HAP-1 (cell line): ENCODE measurements at places on chromosomes 12 and 14.
A peak's percentile ranks its signal among the peaks of the same experiment; 100 is the strongest.

GRCh38 chr12:19575337-19576243, 136.3 kb downstream of the AEBP2 start:
- DNase-seq = peak; percentile 42

GRCh38 chr12:115871714-115872113, 405.8 kb downstream of the MED13L start:
- DNase-seq = peak; percentile 59

- DNase-seq = peak; percentile 61
These were observed 128.0 kb downstream of the NDUFA12 start for GRCh38 chr12:94875525-94875924.

GRCh38 chr12:47650469-47650868, 55.4 kb downstream of the RPAP3 start:
- DNase-seq = no peak

- DNase-seq = no peak
These were observed 85.5 kb downstream of the ADGRD1 start for GRCh38 chr12:131038961-131039950.

DNA sequence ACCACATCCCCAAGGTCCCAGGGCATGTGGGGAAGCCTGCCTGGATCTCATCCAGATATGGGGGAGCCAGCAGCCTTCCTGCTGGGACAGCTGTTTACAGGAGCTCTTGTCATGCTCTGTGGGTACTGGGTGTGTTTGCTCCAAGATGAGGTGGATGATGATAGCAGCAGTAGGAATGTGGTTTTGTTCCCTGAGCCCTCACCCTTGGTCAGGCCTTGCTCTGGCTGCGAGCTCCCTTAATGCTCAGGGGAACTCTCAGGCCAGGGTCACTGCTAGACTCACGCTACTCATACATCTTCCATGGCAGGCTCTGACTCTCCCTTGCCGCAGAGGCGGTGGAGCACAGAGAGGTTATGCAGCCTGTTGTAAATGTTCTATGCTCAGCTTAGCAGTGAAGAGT, 990.3 kb downstream of the AACS start:
- no peak for DNase-seq

GRCh38 chr14:53220914-53221313, 67.8 kb upstream of the DDHD1 start:
- no peak for DNase-seq

DNA sequence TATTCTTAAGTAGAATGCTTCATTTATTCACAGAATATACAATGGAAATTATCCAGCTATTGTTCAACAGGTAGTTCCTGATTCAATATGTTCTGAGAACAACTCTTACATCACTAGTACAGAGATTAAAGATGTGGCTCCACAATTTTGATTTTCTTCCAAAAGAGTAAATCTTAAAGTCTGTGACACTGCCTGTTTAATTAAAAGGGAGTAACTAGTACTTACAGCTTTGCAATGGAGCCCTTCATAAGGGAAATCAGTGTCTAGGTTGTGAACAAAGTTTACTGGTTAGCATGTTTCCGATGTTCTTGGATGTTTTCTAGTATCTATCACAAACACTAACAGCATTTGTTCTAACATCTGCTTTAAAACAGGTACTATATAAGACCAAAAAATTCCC, 30.8 kb downstream of the MIA2 start:
- DNase-seq = no peak

GRCh38 chr12:12796171-12796570, 10.7 kb downstream of the APOLD1 start:
- DNase-seq = no peak

- DNase-seq = no peak
These were observed 687.6 kb downstream of the FLRT2 start for GRCh38 chr14:86217523-86217922.

DNA sequence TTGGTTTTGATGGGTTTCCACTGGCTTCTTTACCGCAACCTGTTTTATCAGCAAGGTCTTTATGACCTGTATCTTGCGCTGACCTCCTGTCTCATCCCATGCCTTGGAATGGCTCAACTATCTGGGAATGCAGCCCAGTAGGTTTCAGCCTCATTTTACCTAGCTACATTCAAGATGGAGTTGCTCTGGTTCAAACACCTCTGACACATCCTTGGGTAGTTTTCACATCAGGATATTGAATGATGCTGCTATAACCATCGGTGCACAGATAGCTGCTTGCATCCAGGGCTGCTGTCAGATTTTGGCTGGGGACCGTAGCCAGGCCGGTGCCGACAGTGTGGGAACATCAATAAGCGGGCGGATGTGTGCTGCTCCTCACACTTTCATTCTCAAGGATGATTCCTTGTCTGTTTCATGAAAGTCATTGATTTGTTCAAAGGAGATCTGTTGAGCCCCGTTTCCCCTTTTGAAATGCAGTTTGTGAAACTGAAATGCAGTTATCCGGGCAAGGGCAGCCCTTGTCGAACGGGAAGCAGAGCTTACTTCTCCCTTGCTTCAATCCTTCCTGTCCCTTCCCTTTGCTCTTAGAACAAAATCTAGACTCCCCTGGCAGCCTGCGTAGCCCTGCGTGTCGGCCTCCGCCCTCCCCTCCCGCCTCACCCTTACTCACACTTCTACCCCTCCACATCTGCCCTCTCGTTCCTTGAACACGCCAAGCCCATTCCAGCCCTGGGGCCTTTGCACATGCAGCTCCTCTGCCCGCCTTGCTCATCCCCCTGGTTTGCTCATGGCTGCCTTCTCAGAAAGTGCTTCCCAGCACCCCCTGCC, 49.2 kb upstream of the NCOR2 start:
- no peak for DNase-seq

GRCh38 chr12:112191201-112191600, 65.8 kb downstream of the TRAFD1 start:
- DNase-seq = no peak

- DNase-seq = no peak
These were observed 62.3 kb downstream of the FOS start for GRCh38 chr14:75340921-75341320.

- peak; percentile 39 for DNase-seq
These were observed 172.2 kb upstream of the GZMB start for GRCh38 chr14:24806061-24806678.

DNA sequence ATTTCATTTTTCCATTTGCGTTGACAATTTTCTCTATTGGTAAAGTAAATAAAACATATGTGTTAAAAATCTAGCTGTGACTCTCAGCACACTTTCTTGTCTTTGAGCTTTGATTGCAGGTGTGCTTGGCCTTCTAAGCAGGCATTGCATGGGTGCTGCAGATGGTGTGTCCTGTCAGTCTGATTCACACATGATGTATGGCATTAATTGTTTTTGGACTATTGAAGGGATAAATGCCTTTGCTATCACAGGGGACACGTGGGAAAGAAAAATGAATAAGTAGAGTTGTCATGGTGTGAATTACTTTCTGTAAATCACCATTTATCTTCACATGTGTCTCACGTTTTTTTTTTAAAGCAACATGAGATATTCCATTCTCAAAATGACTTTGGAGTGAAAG, 211.3 kb upstream of the NAV3 start:
- DNase-seq = no peak

DNA sequence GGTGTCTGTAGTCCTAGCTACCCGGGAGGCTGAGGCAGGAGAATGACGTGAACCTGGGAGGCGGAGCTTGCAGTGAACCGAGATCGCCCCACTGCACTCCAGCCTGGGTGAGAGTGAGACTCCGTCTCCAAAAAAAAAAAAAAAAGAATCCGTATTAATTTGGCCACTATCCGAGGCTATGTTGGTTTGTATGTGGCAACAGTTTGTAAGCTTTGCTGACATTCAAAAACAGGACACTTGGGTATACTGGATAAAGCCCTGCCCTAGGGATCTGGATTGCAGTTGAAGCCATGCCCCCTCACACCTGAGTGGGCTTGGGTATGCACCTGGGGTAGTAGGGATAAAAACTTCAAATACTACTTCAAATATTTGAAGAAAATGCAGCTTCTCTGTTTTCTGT, 14.5 kb downstream of the IFNG-AS1 start:
- no peak for DNase-seq

GRCh38 chr12:12941450-12942350, 10.3 kb downstream of the GPRC5D start:
- no peak for DNase-seq

DNA sequence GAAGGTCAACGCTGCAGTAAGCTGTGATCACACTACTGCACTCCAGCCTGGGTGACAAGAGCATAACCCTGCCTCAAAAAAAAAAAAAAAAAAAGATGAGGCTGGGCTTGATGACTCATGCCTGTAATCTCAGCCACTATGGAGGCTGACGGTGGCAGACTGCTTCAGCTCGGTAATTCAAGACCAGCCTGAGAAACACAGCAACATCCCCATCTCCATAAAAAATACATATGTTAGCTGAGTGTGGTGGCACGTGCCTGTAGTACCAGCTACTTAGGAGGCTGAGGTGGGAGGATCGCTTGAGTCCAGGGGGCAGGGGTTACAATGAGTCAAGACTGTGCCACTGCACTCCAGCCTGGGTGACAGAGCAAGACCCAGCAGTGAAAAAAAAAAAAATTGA, 50.4 kb downstream of the GXYLT1 start:
- peak; percentile 9 for DNase-seq

GRCh38 chr12:112759786-112760185, 31.8 kb upstream of the RPH3A start:
- DNase-seq = no peak

DNA sequence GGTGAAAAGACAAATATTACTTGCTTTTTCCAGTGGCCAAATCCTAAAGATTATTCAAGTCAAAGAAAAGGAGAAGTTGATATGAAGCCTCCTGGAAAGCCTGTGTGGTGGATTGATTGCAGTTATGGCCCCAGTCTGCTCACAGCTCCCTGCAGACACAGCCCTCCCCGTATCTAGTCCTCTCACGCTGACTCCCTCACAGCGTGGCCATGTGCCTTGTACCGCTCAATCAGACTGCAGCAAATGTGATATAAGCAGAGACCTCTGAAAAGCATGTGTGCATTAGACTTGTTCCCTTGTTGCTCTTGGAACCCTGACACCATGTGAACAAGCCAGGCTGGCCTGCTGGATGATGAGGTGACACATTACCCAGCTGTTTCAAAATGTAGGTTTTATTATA, 398.0 kb upstream of the GARIN6 start:
- no peak for DNase-seq

- DNase-seq = no peak
These were observed 17.6 kb downstream of the CALCOCO1 start for GRCh38 chr12:53709671-53710070.

GRCh38 chr12:93377252-93378195, at the start of gene NUDT4:
NUDT4 (plus strand) TSS chr12:93377925; CDS start chr12:93378323, 398 bp downstream.
- DNase-seq = peak; percentile 99

- no peak for DNase-seq
These were observed 13.1 kb upstream of the SIVA1 start for GRCh38 chr14:104739546-104740516.

DNA sequence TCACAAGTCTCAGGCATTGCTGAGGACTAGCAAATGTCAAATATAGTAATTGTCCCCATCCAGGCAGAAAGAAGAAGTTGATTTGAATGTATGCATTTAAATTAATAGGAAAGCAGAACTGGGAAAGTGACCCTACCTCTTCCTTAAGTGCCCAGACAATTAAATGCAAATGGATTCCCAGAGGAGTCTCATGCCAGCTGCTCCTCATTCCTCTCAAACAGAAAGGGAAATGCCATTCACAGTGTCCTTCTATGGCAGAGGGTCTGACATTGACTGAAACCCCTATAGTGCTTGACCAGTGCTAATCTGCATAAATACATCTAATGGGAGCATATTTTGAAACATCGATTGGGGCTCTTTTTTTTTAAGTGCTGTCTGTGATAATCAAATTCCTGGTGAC, 292.4 kb upstream of the SEL1L start:
- no peak for DNase-seq

- no peak for DNase-seq
These were observed 9.9 kb downstream of the PMEL start for GRCh38 chr12:55955800-55956508.

GRCh38 chr12:102507301-102507700, 26.9 kb upstream of the IGF1 start:
- DNase-seq = no peak
